H9 (cell line): ENCODE measurements at places on chromosomes 4 and X. TPM values are rescaled to one million over a fixed set of nuclear protein-coding genes. Genes with fewer than 3 reads are reported as not detected.

- H3K27me3 ChIP-seq, result no peaks in the 10 kb centered on the region
- 0 out of 2 replicates have a peak, but pooled peaks cover 2% of the 10 kb centered on the region for H3K36me3 ChIP-seq
- H3K4me3 ChIP-seq, result peak within 1 kb of the TSS; percentile 94
Observed at GRCh38 chrX:87517571-87518141, at the start of gene KLHL4. Gene KLHL4, plus strand, starts transcription at chrX:87517802. Its CDS starts 92 bp downstream, at chrX:87517894.

- H3K4me1 ChIP-seq, result no peaks in the 10 kb centered on the region
- no peak for DNase-seq
- peaks cover 7% of the 10 kb centered on the region; the same call in 1 of the 2 replicates for H3K36me3 ChIP-seq
- no peak overlapping the region for H3K4me3 ChIP-seq
- H3K27me3 ChIP-seq, result no peaks in the 10 kb centered on the region
- no peak overlapping the region for H3K27ac ChIP-seq
Observed at GRCh38 chrX:150602296-150602695, 33.9 kb downstream of the MTM1 start.

DNA sequence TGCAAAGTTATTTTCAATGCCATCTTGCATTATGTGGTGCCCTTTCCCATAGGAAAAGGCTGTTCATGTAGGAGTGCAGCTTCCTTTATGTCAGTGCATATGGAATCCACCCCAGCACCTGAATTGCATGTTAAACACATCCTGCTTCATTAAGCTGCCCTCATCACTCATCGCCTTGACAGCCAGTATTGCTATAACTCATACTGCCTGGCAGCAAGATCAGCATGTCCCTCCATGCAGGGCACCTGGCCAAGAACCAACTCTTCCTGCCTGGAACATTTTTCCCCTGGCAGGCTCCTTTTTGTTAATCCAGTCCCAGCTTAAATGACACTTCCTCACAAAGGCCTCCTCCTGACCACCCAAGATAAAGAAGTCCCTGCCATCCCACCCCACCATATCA, 23.5 kb upstream of the CA5B start:
- H3K27ac ChIP-seq, result no peak overlapping the region
- no peaks in the 10 kb centered on the region for H3K27me3 ChIP-seq
- H3K4me3 ChIP-seq, result no peak overlapping the region
- H3K4me1 ChIP-seq, result peaks cover 8% of the 10 kb centered on the region; the same call in 1 of the 2 replicates

GRCh38 chr4:70925418-70925817, 23.2 kb downstream of the MOB1B start:
- no peak overlapping the region for H3K27ac ChIP-seq
- H3K4me3 ChIP-seq, result no peak overlapping the region
- peaks cover 21% of the 10 kb centered on the region for H3K36me3 ChIP-seq
- peaks cover 7% of the 10 kb centered on the region; the same call in 1 of the 2 replicates for H3K4me1 ChIP-seq
- no peaks in the 10 kb centered on the region; the same call in 1 of the 2 replicates for H3K27me3 ChIP-seq

DNA sequence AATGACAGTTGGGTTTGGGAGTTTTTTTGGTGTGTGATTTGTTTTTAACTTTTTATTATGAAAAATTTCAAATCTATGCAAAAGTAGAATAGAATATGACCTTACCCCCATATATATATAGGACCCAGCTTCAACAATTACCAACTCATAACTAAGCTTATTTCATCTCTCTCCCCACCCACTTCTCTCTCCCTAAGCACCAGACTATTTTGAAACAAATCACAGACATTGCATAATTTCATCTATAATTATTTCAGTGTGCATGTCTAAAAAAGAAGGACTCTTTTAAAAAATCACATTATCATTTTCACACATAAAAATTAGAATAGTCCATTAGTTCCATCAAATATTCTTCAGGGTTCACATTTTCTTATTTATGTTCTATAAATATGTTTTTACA, 28.3 kb upstream of the NKX6-1 start:
- H3K4me1 ChIP-seq, result peaks cover 2% of the 10 kb centered on the region; the same call in 1 of the 2 replicates
- no peak overlapping the region for H3K27ac ChIP-seq
- no peak for DNase-seq
- no peak overlapping the region for H3K4me3 ChIP-seq
- H3K36me3 ChIP-seq, result no peaks in the 10 kb centered on the region

GRCh38 chr4:141410839-141411238, 190.1 kb downstream of the ZNF330 start:
- H3K4me1 ChIP-seq, result no peaks in the 10 kb centered on the region
- H3K27me3 ChIP-seq, result no peaks in the 10 kb centered on the region
- H3K27ac ChIP-seq, result no peak overlapping the region
- no peak for DNase-seq
- H3K4me3 ChIP-seq, result no peak overlapping the region

- H3K4me3 ChIP-seq, result no peak overlapping the region
- no peaks in the 10 kb centered on the region for H3K27me3 ChIP-seq
- peaks cover 13% of the 10 kb centered on the region for H3K36me3 ChIP-seq
- no peaks in the 10 kb centered on the region for H3K4me1 ChIP-seq
- peak; percentile 46 for DNase-seq
Observed at GRCh38 chr4:100913685-100914084, 395.9 kb upstream of the EMCN start.

DNA sequence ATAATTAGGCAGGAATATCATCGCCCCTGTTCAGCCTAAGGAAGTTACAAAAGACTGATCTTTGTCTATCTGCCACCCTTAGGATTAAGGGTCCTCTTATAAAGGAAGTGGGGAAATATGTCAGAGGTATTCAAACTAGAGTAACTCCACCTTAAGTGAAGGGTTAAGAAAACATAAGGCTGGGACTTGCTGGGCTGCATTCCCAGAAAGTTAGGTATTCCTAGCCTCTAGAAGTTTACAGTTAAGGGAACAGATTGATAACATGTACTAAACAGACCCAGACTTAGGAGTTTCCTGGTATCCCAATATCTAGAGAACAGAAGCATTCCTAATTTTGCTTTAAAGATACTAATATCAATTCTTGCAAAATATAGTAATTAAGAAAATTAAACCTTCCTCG, 6.0 kb downstream of the CXCL2 start:
- no peak overlapping the region for H3K4me3 ChIP-seq
- no peaks in the 10 kb centered on the region for H3K4me1 ChIP-seq
- no peak for DNase-seq
- no peak overlapping the region for H3K27ac ChIP-seq
- H3K27me3 ChIP-seq, result no peaks in the 10 kb centered on the region

- H3K27me3 ChIP-seq, result no peaks in the 10 kb centered on the region
- H3K4me1 ChIP-seq, result no peaks in the 10 kb centered on the region
- no peak for DNase-seq
- H3K27ac ChIP-seq, result no peak overlapping the region
- no peak overlapping the region for H3K4me3 ChIP-seq
Observed at GRCh38 chrX:16089086-16089485, 34.3 kb upstream of the GRPR start.

- H3K36me3 ChIP-seq, result peaks cover 8% of the 10 kb centered on the region
- no peak for DNase-seq
- H3K27ac ChIP-seq, result no peak overlapping the region
- no peaks in the 10 kb centered on the region; the same call in 1 of the 2 replicates for H3K4me1 ChIP-seq
- H3K4me3 ChIP-seq, result no peak overlapping the region
Observed at GRCh38 chrX:44889824-44890223, 16.8 kb downstream of the KDM6A start.

DNA sequence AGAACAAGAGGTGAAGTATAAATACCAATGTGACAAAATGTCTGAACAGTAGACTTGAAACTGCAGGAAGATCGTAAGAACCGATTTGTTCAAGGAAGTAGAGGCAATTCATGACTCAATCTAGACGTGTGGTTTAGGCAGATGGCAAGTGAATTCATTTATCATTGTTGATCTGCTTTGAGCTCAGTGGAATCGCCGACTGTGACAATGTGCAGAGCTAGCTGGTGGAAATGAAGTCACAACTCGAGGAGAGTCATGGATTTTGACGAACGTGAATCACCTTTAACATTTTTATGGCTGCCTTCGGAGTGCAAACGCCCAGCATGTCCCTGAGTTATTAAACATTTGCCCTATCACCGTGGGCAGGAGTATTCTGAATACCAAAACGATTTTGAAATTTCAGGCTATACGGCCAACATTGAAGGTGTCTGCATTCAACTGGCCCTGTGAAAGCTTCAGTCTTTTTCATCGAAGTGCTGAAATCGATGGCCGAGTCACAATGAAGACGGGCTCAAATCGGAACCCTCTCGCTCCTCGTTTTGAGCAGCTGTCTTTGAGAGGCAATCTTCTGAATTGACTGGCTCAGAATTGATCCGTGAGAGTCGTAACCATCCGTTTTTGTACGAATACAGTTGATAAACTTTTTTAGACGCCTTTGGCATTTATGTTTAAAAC, 689 bp upstream of the OGT start:
- H3K27ac ChIP-seq, result no peak overlapping the region
- DNase-seq, result no peak
- no peaks in the 10 kb centered on the region; the same call in 1 of the 2 replicates for H3K4me1 ChIP-seq
- peaks cover 39% of the 10 kb centered on the region for H3K36me3 ChIP-seq
- peak overlapping the region; percentile 92 for H3K4me3 ChIP-seq

- no peaks in the 10 kb centered on the region for H3K27me3 ChIP-seq
- no peaks in the 10 kb centered on the region for H3K36me3 ChIP-seq
- no peak overlapping the region for H3K4me3 ChIP-seq
- DNase-seq, result no peak
- H3K4me1 ChIP-seq, result peaks cover 14% of the 10 kb centered on the region
Observed at GRCh38 chr4:140234697-140235060, 80.7 kb upstream of the MAML3 start.

- DNase-seq, result no peak
- no peaks in the 10 kb centered on the region for H3K4me1 ChIP-seq
- H3K36me3 ChIP-seq, result peaks cover 6% of the 10 kb centered on the region
- H3K27ac ChIP-seq, result no peak overlapping the region
- no peak overlapping the region for H3K4me3 ChIP-seq
Observed at GRCh38 chrX:23478561-23478960, 143.9 kb downstream of the PTCHD1 start.

DNA sequence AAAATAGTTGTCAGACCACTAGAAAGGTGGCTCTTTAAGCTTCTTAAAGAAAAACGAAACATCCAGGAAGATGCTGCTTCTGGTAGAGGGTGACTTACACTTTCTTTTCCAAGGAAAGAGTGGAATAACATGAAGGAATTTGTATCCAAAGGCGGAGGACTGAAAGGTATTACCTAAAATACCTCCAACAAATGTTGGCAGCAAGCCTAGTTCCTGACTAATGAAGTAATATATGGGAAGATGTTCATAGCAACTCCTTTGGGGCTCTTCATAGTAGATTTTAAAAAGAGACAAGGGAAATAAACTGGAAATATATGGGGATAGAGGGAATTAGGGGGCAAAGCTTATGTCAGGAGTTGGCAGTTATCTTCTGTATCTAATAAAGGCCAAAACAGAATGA, 116.2 kb downstream of the AASDH start:
- DNase-seq, result no peak
- no peaks in the 10 kb centered on the region for H3K36me3 ChIP-seq
- H3K27me3 ChIP-seq, result no peaks in the 10 kb centered on the region
- H3K4me3 ChIP-seq, result no peak overlapping the region
- no peaks in the 10 kb centered on the region for H3K4me1 ChIP-seq
- H3K27ac ChIP-seq, result no peak overlapping the region

GRCh38 chr4:34718576-34719245, 1525.6 kb downstream of the ARAP2 start:
- H3K4me1 ChIP-seq, result no peaks in the 10 kb centered on the region
- no peak for DNase-seq
- H3K27ac ChIP-seq, result no peak overlapping the region
- no peaks in the 10 kb centered on the region for H3K27me3 ChIP-seq

DNA sequence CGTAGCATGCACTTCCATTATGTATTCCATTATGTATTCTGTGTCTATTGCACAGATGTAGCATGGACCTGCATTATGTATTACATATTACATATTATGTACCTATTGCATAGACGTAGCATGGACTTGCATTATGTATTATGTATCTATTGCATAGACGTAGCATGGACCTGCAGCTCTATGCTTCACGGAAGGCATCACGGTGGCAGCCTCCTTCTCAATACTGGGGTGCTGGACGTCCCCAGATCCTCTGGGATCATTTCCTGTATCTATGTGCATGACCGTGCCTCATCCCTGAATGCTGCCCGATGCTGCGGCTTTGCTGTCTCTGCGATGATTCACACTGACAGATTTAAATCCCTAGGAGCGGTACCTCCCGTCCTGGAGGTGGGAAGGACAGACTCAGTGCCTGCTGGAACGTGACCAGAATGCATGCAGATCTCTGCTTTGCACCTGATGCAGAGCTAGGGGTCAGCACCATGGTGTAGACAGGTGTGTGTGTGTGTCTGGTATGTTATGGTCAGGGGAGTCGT, 317.5 kb downstream of the DHRSX start:
- DNase-seq, result no peak
- H3K27ac ChIP-seq, result peak overlapping the region; percentile 92
- H3K27me3 ChIP-seq, result no peaks in the 10 kb centered on the region
- peaks cover 7% of the 10 kb centered on the region; the same call in 1 of the 2 replicates for H3K4me1 ChIP-seq
- peaks cover 8% of the 10 kb centered on the region for H3K36me3 ChIP-seq

DNA sequence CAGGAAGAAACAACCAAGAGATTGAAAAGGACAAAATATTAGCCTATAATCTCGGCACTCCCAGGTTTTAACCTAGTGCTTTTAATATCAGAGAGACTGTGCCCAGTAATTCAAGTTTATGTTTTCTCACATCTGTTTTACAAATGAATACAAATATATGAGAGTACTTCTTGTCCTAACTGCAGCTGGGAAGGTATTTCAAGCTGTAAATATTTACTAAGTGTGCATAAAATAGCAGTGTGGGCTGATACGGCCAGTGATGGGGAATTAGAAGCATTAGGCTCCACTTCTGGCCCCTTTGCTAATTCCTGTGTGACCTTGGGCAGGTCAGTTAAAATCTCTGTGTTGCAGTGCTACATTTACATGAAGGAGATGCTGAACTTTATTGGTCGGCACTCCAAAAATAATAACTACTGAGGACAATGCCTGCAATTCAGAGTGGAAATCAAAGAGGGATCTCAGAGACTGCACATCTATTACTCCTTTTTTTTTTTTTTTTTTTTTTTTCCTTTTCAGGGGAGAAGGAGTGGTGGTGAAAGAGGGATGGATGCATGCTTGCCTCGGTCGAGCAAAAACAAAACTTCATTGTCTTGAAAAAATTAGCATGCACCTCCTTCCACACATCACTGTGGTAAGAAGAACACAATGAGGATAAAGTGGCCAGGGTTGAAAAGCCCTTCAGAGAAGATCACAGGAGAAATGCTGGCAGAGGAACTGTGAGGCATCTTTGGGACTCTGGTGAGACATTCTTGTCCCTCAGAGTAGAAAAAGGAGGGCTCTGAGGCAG, 44.6 kb upstream of the LNX1 start:
- no peaks in the 10 kb centered on the region for H3K36me3 ChIP-seq
- no peak overlapping the region for H3K4me3 ChIP-seq
- H3K27ac ChIP-seq, result no peak overlapping the region

- no peak overlapping the region for H3K4me3 ChIP-seq
- no peaks in the 10 kb centered on the region for H3K27me3 ChIP-seq
- no peaks in the 10 kb centered on the region for H3K36me3 ChIP-seq
- H3K27ac ChIP-seq, result no peak overlapping the region
Observed at GRCh38 chr4:68218044-68218443, 27.4 kb downstream of the TMPRSS11B start.

- H3K27ac ChIP-seq, result no peak overlapping the region
- no peaks in the 10 kb centered on the region for H3K27me3 ChIP-seq
- H3K36me3 ChIP-seq, result no peaks in the 10 kb centered on the region
- H3K4me3 ChIP-seq, result no peak overlapping the region
Observed at GRCh38 chrX:15177316-15177715, 92.6 kb downstream of the ASB9 start.

- peak overlapping the region; percentile 53 for H3K4me3 ChIP-seq
- H3K36me3 ChIP-seq, result no peaks in the 10 kb centered on the region
- H3K27ac ChIP-seq, result peak overlapping the region; percentile 68
- H3K27me3 ChIP-seq, result no peaks in the 10 kb centered on the region
- peak; percentile 38 for DNase-seq
Observed at GRCh38 chr4:164312671-164313070, 441.3 kb upstream of the SMIM31 start.

Gene USP27X
- 5.7 and 6.3 TPM in 2 replicates for total RNA-seq

Gene GAGE12J
- total RNA-seq, result not detected in 2 replicates

Gene PPARGC1A
- 1.2 and 1.7 TPM in 2 replicates for total RNA-seq

Gene ZFP42
- 191 and 193 TPM in 2 replicates for total RNA-seq

Gene NEXMIF
- total RNA-seq, result 0.22 and 0.29 TPM in 2 replicates

Gene TCEANC
- total RNA-seq, result 2.7 and 3.1 TPM in 2 replicates
